ENCODE measurements at places on chromosomes 5 and 9.
A peak's percentile ranks its signal among the peaks of the same experiment; 100 is the strongest.

DNA sequence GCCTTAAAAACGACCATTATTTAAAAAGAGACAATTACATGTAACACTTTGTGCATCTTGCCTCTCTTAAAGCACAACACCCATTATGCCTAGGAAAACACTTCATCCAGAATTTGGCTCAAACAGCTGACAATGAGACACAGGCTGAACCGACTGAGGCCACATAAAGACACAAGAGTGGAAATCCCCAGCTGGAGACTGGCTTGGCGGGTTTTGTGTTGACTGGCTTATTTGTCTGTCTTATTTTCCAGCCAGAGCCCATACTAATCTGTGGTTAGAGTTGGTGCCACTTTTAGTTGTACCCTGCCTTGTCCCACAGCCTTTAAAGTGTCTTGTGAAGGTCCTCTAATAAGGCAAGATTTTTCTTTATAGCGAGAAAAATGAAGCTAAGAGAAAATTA lies 21.2 kb downstream of the TRIM14 start:
- ATAC-seq = peak; percentile 64

DNA sequence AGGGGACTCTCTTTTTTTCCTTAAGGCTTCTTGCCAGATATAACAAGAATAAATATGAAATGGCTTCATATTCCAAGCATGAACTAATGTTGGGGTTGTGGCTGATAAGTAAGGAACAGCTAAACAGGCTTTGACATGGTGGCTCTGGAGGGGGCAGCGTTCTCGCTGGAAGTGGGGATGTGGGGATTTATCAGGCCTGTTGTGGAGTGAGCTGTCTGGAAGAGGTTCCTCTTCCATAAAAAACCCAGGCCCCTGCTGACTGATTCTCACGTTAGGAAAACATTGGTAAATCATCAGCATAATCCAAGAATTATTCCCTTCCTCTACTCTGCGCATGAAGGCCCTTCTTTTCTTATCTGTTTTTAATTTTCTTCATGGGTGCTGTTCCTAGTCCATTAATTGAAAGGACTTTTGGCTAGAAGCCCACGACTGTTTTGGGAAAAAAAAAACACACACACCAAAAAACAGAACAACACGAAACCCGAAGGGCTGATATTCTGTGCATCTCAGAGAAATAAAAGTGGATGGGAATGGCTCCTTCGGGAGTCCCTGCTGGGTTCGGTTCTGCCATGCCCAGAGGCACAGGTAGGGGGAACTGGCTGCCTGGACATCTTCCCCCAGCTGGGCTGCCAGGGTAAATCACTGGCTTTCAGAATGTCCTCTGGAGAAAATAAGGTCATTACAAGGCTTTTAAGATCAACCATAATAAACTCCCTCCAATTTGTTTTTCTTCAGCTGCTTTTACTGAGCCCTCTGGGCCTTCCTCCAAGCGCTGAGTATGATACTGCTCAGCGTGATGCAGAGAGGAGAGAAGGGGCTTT lies 297.0 kb downstream of the SLIT3 start:
- ATAC-seq = no peak

DNA sequence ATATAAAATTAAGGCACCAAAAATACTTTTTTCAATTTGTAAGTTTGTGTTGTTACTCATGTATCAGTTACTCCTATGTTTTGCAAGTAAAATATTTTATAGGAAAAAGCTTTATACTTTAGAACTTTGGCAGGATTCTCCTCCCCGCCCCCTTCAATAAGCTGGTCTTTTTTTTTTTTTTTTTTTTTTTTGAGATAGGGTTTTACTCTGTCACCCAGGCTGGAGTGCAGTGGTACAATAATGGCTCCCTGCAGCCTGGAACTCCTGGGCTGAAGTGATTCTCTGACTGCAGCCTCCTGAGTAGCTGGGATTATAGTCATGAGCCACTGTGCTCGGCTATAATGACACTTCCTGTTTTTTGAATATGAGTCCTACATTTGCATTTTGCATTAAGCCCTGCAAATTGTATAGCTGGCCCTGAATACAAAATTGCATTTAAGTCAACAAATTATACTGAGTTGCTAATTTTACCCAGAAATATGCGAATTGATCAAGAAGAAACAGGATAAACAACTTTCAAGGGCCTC lies 192.9 kb downstream of the PIK3R1 start:
- ATAC-seq = no peak

GRCh38 chr5:32017692-32018367 lies 156.3 kb downstream of the GOLPH3 start:
- no peak for ATAC-seq

DNA sequence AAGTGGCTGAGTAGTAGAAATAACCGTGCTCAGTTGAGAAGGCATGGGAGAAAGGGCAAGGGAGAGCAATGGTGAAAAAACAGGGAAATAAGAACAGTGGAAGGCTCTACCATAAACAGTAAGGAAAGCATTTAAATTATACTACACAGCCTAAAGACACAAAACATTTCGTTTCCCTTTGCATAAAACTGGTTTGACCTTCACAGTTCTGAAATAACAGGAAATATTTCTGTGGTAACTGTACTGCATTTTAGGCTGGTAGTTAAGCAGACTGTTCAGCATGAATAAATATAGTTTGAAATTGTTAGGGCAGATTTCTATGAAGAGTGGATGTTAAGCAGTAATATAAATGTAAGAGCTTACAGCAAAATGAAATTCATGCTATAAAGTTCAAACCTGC lies 147.5 kb downstream of the CSNK1G3 start:
- ATAC-seq = no peak

DNA sequence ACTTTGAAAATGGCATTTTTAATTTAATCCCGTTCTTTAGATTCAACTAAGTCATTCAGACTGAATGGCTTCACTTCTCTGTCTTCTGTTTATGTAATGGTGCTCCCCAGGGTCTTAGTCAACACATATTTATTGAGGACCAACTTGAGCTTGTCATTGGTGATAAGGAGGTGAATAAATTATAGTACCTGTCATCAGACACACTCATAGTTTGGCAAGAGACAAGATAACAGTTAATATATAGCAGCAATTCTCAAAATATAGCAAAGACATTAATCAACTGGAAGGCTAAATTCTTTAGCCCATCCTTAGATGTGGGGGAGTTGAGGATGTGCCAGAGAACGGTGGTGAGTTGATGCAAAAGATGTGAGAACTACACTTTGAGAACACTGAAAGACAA lies 78.4 kb downstream of the MACIR start:
- ATAC-seq = no peak

DNA sequence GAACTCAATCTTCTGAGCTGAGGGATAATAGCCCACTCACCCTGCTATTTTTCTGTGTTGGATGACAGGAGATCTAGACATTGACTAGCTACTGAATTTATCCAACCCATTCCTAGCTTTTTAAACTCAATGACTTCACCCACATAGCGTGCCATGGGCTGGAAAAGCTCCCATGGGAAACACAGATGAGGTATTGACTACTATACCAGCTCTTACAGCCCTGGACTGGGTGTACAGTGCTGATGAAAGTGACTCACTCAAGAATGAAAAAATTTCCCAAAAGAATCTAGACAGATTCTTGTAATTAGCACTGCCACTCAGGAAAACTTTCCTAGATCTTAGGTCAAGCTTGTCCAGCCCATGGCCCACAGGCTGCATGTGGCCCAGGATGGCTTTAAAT lies 72.7 kb upstream of the NREP start:
- ATAC-seq = no peak
